ENCODE measurements at places on chromosomes 5 and 9.

DNA sequence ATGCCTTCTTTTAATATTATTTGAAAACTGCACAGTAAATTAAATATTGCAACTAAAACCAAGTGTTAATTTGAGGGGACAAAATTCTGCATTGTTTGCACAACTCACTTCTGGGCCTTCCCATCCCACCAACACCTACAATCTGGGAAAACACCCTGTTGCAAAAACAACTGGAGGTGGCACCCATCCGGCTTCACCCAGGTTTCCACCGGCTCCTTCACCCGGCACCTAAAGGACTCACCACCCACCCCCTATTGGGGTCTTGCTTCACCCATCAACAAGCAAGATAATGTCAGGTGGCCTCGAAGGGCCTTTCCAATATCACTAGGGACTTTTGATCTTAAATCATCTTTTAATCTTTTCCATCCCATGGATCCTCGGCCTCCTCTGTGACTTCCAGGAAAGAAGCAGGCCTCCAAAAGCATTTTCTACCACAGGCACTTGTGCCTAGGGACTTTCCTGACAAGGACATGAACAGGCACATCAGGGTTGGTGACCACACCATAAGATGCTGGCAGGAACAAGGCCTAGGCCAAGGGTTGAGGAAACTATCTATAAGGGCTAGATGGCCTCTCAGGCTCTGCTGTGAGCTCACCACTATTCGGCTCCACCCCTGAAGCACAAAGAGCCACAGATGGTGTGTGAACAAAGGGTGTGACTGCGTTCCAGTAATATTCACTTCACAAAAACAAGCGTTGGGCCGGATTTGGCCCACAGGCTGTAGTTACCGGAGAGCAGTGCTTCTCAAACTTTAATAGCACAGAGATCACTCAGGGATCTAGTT is 205.1 kb downstream of the AUH start:
- no peak for DNase-seq

DNA sequence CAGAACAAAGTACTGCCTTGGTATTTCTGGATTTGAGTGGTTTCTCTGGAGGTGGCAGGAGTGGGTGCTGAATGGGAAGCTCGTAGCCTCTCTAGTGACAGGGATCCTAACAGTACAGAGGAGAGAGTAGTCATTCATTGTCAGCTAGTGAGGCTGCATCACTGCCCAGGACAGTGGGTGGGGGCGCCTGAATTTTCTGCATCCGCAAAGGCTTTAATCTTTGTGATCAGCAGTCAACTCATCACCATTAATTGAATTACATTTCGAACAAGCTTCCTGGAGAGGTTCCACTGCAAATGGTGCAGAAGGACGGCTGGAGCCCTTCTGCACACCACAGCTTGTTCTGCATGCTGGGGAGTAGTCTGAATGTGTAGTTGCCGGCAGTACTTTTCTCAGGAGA is 77.5 kb downstream of the HSPA4 start:
- no peak for DNase-seq

- DNase-seq: no peak
Observed at GRCh38 chr5:39093352-39093751, 19.2 kb upstream of the RICTOR start.

DNA sequence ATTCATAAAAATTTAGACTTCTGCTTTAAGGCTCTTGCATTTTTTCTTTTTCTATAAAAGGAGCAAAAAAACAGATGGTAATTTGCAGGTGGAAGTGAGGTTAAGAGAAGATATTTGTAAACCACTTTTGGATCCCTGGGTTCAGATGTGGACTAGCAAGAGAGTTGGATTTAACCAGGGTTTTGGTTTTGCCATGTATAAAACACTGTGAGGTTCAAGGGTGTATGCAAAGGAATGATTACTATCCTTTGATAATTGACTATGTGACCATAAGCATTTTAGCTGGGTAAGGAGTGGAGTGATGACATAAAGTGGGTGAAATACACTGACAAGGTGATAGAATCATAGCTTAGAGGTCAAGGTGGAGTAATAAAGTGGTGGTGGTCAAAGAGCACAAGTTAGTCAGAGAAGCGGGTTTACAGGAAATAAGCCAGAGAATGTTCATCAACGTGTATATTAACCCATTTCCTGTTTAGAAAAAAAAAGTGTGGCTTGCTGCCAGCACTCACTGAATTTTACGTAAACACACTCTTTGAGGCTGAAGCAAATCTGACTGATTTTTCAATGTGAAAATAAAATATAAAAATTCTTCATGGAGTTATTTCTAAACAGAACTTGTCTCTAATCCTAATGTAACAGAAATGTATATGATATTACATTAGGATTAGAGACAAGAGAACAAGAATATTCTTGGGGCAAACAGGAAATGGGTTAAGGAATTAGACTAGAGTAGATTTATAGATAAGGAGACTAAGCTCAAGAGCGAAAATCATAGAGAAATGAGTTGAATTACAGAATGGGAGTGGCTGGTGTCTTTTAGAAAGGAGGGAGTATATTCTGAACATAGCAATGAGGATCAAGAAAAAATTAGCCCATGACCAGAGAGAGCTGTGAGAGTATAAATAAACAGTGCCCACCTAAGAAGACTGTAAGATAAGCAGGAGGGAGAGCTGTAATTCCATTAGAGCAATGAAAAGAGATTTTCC is 74.5 kb downstream of the CDKN2A start:
- no peak for DNase-seq

GRCh38 chr9:5355226-5355625 is 15.6 kb upstream of the RLN1 start:
- DNase-seq: no peak

- no peak for DNase-seq
Observed at GRCh38 chr5:148846930-148847329, 20.5 kb downstream of the ADRB2 start.

GRCh38 chr5:150056075-150056443 is 30.3 kb downstream of the CSF1R start:
- DNase-seq: no peak

DNA sequence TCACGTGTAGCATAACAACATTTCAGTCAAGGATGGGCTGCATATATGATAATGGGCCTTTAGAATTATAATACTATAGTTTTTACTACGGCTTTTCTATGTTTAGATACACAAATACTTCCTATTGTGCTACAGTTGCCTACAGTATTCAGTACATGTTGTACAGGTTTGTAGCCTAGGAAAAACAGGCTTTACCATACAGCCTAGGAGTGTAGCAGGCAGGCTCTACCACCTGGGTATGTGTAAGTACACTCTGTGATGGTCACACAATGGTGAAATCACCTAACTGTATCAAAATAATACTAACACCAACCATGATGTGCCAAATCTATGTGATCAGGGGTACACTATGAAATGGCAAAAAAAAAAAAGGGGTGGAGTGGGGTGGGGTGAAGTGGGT is 372.9 kb downstream of the ARL15 start:
- no peak for DNase-seq

DNA sequence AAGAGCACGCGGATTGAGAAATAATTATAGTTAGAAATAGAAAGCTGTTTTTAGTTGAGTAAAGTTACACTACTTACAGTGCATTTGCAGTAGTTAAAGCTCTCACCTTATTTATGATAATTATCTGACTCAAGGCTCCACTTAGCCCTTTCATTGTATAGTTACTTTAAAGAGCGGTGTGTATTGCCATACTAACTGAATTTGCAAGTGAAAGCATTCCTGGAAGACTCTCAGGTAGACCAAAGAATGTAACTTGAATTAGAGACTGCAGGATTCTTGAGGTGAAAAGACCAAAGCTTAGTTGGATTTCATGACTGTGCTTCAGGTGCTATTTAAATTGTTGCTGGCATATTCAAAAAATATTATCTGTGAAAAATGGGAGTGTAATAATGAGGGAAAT is 4.2 kb upstream of the RASA1 start:
- DNase-seq: no peak

- DNase-seq: peak; percentile 43
Observed at GRCh38 chr9:86434039-86434726, 80.0 kb upstream of the TUT7 start.

GRCh38 chr9:87849144-87849758 is 33.4 kb upstream of the SPATA31E1 start:
- DNase-seq: no peak

DNA sequence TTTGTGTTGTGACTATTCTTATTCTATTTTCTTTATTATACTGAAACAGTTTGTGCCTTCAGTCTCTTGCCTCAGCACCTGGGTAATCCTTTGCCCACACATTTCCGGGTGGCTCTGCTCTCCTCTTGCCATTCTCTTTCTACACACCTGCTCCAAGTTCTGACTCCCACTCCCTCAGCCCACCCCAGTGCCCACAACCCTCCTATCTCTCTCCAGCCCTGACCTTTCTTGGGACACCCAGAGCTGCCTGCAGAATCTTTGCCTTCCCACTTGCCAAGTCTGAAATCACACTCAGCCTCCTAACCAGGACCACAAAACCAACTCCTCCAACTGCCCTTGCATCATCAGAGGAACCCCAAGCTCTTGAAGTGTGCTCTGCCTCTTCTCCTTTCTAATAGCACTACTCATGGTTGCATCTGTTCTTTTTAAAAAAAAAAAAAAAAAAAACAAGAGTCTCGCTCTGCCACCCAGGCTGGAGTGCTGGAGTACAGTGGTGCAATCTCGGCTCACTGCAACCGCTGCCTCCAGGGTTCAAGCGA is 4.1 kb downstream of the SWI5 start:
- no peak for DNase-seq

GRCh38 chr5:6637022-6637421 is 3.8 kb downstream of the SRD5A1 start:
- DNase-seq: no peak

- no peak for DNase-seq
Observed at GRCh38 chr9:117458066-117458465, 43.2 kb upstream of the ASTN2 start.

- DNase-seq: no peak
Observed at GRCh38 chr5:2879701-2880100, 128.2 kb upstream of the IRX2 start.

- DNase-seq: no peak
Observed at GRCh38 chr9:72575666-72576065, 54.3 kb downstream of the TMC1 start.

DNA sequence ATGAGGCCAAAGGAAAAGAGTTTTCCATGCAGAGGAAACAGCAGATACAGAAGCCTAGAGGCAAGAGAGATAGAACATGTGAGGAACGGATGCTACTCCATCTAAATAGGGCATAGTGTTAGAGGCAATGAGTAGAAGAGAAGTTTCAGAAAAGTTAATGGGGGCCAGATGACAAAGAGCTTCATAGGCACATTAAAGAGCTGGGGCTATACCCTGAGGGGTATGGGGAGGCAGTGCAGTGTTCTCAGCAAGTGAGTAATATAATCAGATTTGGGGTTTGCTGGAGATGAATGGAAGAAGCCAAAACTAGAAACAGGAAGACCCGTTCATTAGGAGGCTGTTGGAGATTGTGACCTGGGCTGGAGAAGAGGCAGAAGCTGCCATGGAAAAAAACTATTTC is 87.2 kb downstream of the GLIS3 start:
- no peak for DNase-seq

DNA sequence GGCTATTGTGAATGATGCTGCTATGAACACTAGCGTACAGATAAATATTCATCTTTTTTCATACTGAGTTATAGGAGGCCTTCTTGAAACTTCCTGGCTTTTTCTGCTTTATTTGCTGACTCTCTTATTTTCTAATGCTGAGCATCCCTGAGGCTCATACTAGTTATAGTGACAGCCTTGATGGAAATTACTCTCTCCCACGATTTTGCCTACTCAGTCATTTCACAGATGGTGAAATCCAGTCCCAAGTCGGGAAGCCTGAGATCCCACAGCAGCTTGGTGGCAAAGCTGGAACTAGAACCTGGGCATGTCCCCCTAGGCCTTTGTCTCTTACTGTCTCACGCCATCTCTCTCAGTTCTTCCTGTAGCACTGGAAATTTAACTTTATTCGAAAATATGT is 22.4 kb downstream of the NANS start:
- no peak for DNase-seq

- DNase-seq: peak; percentile 87
Observed at GRCh38 chr5:157328277-157328912, 62.5 kb downstream of the CYFIP2 start.

- DNase-seq: peak; percentile 4
Observed at GRCh38 chr9:97571664-97572063, 61.5 kb downstream of the TSTD2 start.

GRCh38 chr9:36823466-36823865 is 210.6 kb downstream of the PAX5 start:
- no peak for DNase-seq

DNA sequence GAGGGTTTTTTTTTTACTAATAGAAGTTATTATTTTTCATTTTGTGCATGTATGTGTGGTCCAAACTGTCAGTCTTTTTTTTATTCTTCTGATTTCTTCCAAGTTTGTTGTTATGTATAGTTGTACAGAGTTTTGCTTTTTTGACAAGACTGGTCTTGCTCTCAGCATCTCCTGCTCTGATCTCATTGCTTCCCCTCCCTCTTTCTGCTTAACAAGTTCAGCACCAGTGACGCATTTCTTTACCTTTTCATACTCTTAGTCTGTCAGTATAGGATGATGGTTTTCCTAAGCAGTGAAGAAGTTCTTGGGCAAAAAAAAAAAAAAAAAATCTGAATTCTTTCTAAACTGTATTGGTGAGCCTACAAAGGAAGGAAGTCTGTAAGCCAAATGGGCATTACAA is 135.1 kb downstream of the CD180 start:
- DNase-seq: no peak

DNA sequence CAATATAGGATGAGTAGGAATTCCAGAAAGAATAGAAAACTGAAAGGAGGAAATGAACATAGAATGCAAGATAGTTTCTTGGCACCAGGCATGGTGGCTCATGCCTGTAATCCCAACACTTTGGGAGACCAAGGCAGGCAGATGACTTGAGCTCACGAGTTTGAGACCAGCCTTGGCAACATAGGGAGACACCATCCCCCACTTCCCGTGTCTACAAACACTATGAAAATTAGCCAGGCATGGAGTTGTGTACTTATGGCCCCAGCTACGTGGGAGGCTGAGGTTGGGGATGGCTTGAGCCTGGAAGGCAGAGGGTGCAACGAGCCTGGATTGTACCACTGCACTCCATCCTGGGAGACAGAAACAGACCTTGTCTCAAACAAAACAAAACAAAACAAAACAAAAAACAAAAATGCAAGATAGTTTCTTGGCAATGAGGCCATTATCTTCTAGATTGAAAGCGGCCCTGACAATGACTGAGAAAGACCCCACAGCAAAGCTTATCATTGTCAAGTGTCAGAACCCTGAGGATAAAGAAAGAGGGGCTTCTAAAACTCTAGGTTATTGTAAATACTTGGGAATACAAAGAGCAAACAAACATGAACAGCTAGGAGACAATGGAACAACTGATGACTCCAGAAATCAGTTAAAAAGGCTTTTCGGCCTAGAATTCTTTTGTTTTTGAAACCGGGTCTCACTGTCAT is 9.2 kb downstream of the SQSTM1 start:
- DNase-seq: no peak

GRCh38 chr9:128420651-128421481 is at the start of gene CERCAM:
CERCAM (plus strand) TSS chr9:128420857; CDS start chr9:128420878, 21 bp downstream.
- DNase-seq: peak; percentile 93

DNA sequence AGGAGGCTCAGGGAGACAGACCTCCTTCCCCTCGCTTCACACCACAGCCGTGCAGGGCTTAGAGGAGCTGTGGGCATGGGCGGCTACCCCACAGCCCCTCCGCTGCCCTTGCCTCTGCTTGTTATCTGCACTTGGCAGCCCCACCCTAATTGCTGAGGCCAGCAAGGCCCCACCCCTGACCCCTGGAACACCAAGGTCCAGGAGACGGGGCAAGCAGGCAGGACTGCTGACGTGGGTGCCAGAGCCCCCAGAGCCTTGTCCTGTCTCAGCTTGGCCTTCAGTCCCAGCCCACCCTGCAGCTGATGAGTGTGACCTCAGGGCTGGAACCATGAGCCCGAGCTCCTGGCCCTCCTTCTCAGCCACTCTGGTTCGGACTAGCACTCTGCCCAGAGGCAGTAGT is 29.1 kb upstream of the NEURL1B start:
- DNase-seq: no peak
